DMS79 (cell line): ENCODE measurements at places on chromosomes 3 and 15.
A peak's percentile ranks its signal among the peaks of the same experiment; 100 is the strongest.

DNA sequence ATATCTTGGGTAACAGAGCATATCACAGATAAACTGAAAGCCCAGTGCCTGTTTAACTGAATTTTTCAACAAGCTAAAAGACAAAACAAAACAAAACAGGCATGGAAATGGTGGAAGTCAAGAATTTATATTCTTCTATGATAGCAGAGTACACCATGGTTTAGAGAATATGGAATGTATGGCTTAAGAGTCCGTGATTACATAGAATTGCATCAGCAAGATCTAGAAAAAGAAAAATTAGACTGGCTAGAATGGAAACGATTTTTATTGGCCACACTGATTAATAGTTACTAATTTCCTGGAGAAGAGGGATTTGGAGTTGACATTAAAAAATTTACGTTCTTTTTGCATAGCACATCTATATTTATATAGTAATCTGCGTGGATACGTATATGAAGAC, 435.2 kb upstream of the DPPA4 start:
- no peak for DNase-seq

GRCh38 chr3:74281705-74282104, 332.8 kb downstream of the CNTN3 start:
- DNase-seq, result no peak

GRCh38 chr15:48423342-48423741, 92.1 kb downstream of the DUT start:
- no peak for DNase-seq

DNA sequence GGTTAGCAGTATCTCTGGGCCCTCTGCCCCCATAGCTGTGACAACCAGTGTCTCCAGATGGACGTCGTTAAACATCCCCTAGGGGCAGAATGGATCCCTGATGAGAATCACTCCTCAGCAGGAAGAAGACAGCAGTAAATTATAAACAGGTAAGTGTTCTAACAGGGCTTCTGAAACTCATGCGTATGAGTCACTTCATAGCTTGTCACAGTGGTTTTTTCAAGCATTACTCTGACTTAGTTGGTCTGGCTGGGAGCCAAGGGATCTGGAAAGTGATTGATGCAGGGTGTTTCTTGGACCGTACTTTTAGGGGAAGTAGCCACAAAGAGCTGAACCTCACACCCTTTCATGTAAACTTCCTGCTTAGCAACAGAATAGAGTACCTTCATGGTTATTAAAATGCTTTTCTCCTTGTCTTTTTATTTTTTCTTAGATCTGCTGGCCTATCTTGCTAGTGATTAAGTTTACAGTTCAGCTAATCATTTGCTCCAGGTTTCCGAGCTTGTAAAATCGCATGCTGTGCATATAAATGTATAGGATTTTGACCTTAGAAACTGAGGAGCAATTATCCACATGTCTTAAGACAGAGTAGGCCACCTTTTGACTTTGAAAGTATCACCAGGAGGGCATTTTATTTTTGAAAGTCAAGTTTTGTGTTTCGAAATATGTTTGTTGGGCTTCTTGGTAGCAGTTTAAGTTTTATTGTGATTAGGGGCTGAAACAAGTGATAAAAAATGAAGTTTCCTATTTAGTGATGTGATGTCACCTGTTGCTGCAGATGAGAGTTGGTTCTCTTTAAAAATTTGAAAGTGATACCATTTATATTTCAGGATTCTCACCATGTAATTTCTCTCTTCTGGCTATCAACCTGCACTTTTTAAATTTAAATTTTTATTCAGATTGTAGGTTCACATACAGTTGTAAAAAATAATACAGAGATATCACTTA, 333.9 kb downstream of the PTPRG start:
- DNase-seq, result peak; percentile 0

- no peak for DNase-seq
Observed at GRCh38 chr3:100024520-100025303, 89.6 kb downstream of the FILIP1L start.

DNA sequence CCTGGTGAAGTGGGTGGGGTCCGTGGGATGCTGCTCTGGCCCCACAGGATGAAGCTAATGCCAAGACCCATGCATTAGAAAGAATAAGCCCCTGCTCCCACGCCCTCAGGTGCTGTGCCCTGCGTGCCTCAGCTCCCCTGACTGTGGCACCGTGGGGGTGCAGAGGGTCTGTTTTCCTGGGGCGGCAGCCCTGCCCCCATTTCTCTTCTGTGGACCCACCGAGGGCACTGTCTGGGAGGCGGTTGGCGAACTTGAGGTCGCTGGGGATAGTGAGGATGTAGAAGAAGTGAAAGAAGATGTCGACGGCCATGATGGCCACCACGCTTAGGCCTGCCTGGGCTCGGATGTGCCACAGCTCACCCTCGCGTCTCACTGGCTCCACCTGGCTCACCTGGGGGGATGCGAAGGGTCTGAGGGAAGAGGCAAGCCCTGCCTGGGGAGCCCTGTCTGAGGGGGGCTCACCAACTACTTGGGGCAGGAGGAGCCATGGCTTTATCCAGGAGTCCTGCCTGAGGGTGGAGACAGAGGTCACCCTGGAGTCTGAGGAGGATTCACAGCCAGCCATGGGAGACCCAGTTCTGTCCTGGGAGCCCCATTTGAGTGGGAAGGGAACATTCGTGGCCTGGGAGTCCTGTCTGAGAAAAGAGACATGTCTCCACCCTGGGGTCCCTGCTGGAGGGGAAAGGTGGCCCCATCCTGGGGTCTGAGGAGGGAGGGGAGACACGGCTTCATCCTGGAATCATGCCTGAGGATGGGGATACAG, 5.1 kb downstream of the HHATL start:
- no peak for DNase-seq

GRCh38 chr3:63043631-63044030, 168.4 kb upstream of the CADPS start:
- no peak for DNase-seq

- DNase-seq, result no peak
Observed at GRCh38 chr3:45927881-45928280, 15.4 kb upstream of the CXCR6 start.

DNA sequence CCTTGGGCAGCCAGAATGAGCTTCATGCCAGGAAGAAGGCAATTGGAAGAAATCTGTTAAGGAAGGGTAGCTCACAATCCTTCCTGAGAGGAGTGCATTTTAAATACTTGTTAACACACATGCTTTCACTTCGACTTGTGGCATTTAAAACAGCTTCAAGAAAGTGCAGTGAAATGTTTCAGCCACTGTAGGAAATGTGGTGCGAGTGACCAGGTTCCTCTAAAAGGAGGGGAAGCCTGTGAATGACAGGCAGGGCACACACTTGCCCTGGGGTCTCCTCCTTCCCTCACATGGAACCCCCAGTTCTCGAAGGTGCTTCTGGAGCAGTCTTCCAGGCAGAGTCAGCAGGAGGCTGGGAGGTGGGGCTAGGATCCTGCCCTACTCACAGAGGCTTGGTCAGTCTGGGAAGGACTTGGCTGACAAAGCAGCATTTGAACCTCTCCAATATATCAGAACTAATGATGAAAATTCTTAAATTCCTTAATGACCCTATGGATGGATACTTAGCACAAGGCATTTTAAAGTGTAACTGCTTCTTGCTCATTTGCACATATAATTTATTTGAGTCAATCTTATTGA, 358.6 kb downstream of the CHST2 start:
- DNase-seq, result no peak

DNA sequence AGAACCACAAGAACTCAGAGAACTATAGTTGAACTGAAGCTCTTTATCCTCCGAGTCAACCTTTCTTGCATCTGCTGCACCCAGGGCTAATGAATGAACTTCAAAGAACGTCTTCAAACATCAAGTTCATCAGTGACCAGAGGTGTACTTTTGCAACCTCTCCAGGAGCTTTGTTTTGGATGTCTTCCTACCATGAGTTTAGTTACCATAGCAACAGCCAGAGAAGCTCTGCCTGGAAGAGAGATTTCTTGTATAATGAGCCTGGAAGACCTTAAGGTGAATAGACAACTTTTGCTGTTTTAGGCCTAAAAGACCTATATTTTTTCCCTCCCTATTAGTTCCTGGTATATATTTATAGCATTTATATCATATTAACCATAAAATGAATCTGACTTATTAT, 9.1 kb downstream of the ACTC1 start:
- no peak for DNase-seq
